H7 (cell line): ENCODE measurements at places on chromosomes 4 and X. TPM values are rescaled to one million over a fixed set of nuclear protein-coding genes. Genes with fewer than 3 reads are reported as not detected.

- no peak for DNase-seq
These were observed 1.3 kb downstream of the WDR1 start for GRCh38 chr4:10115271-10115796.

DNA sequence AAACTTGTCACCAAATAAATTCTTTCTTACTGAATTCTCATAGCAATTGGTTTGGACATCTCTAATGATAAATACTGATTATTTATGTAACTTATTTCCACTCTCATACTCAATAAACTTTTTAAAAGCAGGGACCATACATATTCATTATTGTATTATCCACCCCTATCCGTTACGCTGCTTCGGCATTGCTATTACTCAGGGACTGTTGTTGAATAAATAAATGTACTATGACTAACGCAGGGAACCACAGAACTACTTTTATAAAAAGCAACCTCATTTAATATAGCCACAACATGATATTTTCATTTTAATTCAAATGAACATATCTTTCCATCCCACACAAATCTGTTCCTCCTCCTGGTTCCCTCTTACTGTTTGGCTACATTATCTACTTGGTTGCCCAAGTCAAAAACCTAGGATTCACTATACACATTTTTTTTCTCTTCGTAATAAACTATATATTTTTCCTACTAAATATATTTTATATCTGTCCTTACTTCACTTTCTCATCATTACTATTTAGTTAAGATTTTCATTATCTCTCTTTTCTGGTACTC, 14.9 kb upstream of the ANKRD50 start:
- no peak for DNase-seq

DNA sequence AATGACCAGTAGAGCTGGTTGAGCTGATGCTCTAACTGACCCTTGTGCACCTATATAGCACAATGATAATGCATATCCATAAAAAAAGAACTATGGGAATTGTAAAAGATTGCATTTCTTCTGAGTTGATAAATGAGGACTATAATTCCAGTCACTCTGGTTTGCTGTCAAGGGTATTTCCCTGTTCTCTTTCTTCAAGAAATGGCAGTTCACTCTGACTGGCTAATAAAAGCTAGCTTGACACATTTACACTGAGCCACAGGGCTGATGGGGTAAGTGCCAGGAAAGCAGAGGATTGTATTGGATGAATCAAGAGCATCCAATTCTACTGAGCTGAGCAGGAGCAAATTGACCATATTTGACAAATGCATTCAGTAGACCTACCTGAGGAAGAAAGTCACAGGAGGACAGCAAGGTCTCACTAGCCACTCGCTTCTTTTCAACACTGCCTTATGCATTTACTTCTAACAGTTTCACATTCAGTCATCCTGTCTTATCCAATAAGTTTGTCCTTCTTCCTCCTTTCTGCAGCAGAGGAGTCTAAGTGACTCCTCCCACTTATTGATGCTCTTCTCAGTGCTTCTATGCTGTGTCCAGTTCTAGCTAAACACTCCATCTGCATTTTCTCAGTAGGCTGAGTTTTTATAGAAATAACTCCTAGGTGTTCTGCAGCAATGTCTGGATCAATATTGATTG, 43.0 kb downstream of the RBMX2 start:
- DNase-seq: no peak

GRCh38 chr4:39037491-39037825, 5.2 kb upstream of the TMEM156 start:
- no peak for DNase-seq

MAGEH1 gene
- 18.0 and 18.4 TPM in 2 replicates for total RNA-seq

ZNF185 gene
- 7.0 and 7.8 TPM in 2 replicates for total RNA-seq

FAM9C gene
- 0.07 and 0.18 TPM in 2 replicates for total RNA-seq
